ENCODE measurements at places on chromosomes 6 and 20.

GRCh38 chr6:157316871-157317814, 6.2 kb downstream of the TMEM242 start:
- DNase-seq, result no peak

DNA sequence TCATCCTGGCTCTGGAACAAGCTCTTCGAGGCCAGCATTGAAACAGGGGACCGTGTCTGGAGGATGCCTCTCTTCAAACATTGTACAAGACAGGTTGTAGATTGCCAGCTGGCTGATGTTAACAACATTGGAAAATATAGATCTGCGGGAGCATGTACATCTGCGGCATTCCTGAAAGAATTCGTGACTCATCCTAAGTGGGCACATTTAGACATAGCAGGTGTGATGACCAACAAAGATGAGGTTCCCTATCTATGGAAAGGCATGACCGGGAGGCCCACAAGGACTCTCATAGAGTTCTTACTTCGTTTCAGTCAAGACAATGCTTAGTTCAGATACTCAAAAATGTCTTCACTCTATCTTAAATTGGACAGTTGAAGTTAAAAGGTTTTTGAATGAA, 3.6 kb upstream of the CDKN1A start:
- DNase-seq, result no peak

- no peak for DNase-seq
These were observed 59.3 kb upstream of the ZNF217 start for GRCh38 chr20:53652859-53653517.

DNA sequence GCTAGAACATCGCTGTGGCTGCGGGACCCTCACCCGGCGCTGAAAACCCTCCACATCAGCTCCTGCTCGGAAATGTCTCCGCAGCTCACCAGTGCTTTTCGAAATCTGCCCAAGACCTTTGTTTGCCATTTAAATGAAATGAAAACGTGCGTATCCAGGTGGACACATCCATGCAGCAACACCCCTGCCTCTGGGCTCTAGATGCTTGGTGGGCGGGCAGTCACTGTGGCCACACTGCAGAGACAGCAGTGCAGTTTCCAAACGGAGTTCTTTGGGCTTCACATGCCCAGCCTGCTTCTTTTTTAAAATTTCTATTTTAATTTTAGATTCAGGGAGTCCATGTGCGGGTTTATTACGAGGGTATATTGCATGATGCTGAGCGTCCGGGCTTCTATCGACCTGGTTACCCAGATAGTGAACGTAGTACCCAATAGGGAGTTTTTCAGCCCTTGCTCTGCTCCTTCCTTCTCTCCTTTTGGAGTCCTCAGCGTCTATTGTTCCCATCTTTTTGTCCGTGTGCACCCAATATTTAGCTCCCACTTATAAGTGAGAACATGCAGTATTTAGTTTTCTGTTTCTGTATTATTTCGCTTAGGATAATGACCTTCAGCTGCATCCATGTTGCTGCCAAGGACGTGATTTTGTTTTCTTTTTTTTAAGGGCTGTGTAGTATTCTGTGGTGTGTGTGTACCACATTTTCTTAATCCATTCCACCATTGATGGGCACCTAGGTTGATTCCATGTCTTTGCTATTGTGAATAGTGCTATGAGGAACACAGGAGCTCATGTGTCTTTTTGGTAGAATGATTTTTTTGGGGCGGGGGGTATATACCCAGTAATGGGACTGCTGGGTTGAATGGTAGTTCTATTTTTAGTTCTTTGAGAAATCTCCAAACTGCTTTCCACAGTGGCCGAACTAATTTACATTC, 4.8 kb upstream of the TUBB2B start:
- DNase-seq, result no peak

- no peak for DNase-seq
These were observed 280.8 kb downstream of the CENPW start for GRCh38 chr6:126620719-126621118.

DNA sequence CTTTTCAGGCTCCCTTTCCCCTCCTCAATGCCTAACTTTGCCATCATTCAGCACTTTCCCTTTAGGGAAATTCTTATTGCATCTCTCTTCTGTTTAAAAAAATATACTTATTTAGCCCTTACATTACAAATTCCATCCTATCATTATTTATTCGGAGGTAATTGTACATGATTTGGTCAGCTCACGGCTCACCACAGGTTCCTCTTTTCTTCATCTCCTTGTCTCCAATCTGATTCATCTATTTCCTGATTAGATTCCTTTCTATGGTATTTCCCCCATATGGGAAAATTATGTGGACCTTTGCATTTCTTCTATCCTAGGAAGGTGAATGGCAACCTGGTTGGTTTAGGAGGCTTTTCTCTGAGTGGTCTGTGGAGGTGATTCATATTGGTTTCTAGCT, 12.9 kb upstream of the EMILIN3 start:
- no peak for DNase-seq

- DNase-seq, result no peak
These were observed 27.4 kb downstream of the TGM6 start for GRCh38 chr20:2408111-2408510.

DNA sequence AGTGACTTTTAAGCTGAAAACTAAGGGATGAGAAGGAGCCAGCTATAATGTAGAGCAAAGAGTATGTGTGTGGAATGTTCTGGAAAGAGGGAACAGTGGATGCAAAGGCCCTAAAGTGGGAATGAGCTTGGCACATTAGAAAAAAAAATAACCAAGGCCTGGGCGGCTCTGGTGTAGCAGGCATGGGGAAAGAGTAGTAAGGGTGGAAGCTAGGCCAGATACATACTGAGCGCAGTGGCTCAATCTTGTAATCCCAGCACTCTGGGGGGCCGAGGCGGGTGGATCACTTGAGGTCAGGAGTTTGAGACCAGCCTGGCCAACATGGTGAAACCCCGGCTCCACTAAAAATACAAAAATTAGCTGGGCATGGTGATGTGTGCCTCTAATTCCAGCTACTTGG, 8.4 kb downstream of the GGT7 start:
- no peak for DNase-seq

DNA sequence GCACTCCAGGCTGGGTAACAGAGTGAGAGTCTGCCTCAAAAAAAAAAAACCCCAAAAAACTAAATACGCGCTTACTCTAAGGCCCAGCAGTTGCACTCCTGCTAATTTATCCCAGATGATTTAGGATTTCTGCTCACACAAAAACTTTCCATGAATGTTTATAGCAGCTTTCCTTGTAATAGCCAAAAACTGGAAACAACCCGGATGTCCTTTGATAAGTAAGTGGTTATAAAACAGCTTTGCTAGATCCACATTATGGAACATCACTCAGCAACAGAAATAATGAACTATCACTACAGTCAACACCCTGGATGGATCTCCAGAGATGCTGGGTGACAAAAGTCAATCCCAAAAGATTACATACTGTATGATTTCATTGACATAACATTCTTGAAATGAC, 220.4 kb upstream of the JARID2 start:
- no peak for DNase-seq

DNA sequence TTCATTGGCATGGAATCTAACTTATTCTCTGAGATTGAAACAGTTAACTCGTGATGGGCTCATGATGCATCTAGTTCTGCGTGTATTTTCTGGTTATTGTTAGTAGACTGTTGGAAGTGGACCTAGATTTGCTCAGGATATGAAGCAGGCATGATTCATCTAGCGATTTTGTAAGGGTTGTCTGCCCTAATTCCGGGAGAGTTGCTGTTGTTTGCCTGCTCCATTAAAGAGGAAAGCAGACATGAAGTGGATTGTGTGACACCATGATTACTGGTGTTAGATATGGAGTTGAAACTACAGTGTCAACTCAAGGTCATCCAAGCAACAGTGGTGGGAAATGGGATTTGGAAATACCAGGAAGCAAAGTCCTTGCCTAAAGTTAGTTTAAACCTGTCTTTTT, 41.0 kb downstream of the SOX4 start:
- no peak for DNase-seq

- peak; percentile 59 for DNase-seq
These were observed 2.1 kb upstream of the RBM38 start for GRCh38 chr20:57388953-57389694.

- DNase-seq, result no peak
These were observed 365.6 kb downstream of the FARS2 start for GRCh38 chr6:5626727-5627426.

GRCh38 chr20:32189691-32190615, 17.6 kb downstream of the PLAGL2 start:
- DNase-seq, result peak; percentile 36

GRCh38 chr6:110310861-110311446, 47.2 kb downstream of the METTL24 start:
- no peak for DNase-seq

GRCh38 chr6:137879299-137879698, 12.2 kb downstream of the TNFAIP3 start:
- DNase-seq, result no peak

- no peak for DNase-seq
These were observed 471.4 kb downstream of the ADGRB3 start for GRCh38 chr6:69106511-69106910.

DNA sequence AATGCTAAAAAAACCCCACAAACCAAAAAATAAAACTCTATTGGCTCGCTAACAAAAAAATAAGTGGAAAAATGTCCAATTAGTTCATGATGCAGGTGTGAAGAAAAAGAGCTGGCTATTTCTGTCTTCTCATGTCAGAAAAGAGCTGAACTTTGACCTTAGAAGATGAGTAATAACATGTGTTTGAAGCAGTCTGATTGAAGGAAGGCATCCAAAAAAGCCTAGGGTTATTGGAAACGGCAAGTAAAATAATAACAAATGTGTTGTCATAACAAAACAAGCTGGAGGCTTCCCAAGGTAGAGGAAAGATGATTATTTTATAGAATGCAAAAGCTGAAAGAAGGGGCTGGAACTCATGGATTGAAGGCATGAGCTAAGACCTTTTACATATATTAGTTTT, 94.4 kb upstream of the FAM184A start:
- no peak for DNase-seq

DNA sequence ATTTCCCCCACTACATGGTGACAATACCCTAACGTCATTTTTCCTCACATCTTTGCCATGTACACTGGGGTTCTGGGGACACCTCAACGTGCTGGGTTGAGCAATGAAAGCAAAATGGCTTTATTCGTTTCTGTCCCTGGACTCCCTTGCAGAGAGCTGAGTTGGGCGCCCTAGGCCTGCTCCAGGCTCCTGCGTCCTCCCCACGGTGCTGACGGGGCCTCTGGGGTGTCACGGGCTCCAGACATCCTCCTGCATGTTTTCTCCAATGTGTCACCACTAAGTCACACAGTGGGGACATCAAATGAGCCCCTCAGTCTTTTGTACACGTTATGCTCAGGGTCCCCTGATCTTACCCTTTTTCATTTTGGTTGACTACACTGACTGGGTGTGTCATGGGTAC, 99.8 kb downstream of the TTLL2 start:
- DNase-seq, result no peak

DNA sequence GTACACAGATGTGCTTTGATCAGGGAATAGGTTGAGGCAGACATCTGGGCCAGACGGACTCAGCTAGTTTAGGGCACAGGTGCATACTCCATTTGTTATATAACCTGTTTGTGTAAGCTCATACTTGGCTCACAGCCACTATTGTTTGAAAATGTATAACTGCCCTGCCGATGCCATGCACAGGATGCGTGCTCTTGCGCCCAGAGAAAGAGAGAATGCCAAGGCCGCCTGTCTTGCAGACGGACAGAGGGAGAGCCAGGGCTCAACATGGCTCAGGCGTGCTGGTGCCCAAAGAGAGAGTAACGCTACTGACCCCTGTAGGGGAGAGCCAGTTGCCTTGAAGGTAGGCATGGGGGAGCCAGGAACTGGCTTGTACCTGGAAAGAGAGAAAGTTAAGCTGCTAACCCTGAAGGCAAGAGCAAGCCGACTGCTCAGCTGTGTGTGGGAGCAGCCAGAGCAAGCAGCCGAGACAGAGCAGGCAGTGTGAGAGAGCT, 57.7 kb downstream of the FAM229B start:
- DNase-seq, result no peak

DNA sequence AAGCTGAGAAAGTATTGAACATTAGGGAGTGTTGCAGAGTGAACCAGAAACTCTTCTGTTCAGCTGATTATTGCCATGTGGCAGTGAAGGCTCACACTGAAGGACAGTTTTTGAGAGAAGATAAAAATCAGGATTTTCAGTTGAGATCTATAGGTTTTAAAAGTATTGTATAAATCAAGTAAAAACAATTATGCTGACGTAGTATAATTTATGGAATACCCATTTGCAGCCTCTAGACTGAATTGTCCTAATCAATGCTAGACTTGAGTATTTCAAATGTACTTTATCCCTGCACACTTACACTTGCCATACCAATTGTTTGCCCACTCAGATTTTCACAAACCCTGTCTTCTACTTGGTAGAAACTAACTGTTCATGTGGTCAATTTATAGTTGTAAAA, 245.8 kb downstream of the FRK start:
- no peak for DNase-seq

DNA sequence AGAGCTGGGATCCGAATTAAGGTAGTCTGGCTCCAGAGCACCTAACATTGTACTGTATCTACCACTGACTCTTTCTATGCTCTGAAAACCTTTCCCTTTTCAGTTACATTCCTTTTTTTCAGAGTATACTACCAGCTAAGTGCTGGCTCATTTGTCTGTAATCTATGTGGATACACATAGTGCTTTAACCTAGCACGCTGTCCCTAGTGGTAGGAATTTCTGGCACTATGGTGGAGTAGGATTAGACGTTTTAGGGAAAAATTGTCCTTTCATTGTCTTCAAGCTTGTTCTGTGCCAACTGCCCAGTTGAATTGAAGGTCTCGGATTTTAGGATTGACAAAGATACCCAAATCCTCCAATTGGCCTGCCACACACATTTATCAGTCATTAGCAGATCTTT, 259.1 kb upstream of the FERMT1 start:
- DNase-seq, result no peak

- DNase-seq, result no peak
These were observed 303.4 kb upstream of the EXOC2 start for GRCh38 chr6:996271-996852.

DNA sequence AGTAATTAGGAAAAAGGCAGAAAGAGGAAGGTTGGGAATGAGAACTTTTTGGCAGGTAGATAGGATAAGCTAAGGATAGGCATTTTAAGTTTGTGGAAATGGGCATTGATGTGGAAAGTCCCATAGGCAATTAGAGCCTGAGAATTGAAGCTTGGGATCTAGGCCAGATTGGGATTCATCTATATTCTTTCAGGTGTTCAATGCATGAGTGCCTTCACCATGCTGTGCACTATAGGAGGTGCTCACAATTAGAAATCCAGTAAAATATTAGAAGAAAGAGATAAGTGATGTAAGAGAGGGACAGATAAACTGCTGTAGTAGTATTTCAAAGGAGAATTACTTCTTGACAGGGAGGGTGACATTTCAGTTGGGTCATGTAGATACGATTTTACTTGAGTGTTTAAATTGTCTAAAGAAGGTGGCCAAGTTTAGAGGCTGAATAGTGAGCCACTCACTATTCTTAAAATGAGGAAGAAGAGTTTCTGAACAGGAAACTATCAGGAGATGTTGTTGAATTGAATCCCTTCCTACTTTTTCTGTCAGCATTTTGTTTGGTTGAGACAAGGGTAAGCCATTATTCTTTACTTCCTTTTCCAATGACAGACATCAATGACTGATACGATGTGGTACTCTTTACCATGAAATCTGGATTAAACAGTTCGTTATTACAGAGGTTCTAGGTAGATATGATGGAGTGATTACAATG, 31.0 kb upstream of the CTAGE9 start:
- no peak for DNase-seq

Data from activated CD4-positive, alpha-beta T cell treated with anti-CD3 and anti-CD28 coated beads, Interleukin-2, amount 50 U/mL, for 1 hour (primary cell).